ENCODE measurements at places on chromosomes 3 and 15. TPM values are rescaled to one million over a fixed set of nuclear protein-coding genes. Genes with fewer than 3 reads are reported as not detected.

ST8SIA2 gene
- total RNA-seq = not detected

ZXDC gene
- total RNA-seq = 33.2 TPM

CPLX3 gene
- not detected for total RNA-seq

NR2E3 gene
- total RNA-seq = 0.57 TPM

CILP gene
- total RNA-seq = not detected

NKIRAS1 gene
- 9.4 TPM for total RNA-seq

MAGEL2 gene
- under 0.01 TPM for total RNA-seq

COL7A1 gene
- total RNA-seq = 23.6 TPM

MST1R gene
- total RNA-seq = 0.43 TPM

SLC28A1 gene
- total RNA-seq = not detected

TRIM71 gene
- total RNA-seq = not detected

GHRL gene
- total RNA-seq = not detected

SLC12A8 gene
- total RNA-seq = 11.2 TPM

MKRN3 gene
- total RNA-seq = 3.9 TPM

FBXO40 gene
- total RNA-seq = not detected

IL17RD gene
- 0.44 TPM for total RNA-seq

PLA2G4E gene
- not detected for total RNA-seq

NANOGP8 gene
- not detected for total RNA-seq

GCNT3 gene
- total RNA-seq = not detected

MEGF11 gene
- total RNA-seq = not detected

LRRN1 gene
- not detected for total RNA-seq

TMEM207 gene
- not detected for total RNA-seq

BOC gene
- 4.9 TPM for total RNA-seq

CACNA1D gene
- under 0.01 TPM for total RNA-seq

DNAH1 gene
- 7.7 TPM for total RNA-seq

TMPRSS7 gene
- total RNA-seq = not detected

BFSP2 gene
- total RNA-seq = not detected

TRIM42 gene
- not detected for total RNA-seq

TF gene
- total RNA-seq = 0.44 TPM

MANF gene
- total RNA-seq = 91.8 TPM

PDZRN3 gene
- 15.3 TPM for total RNA-seq

GOLGA6L7 gene
- total RNA-seq = not detected

CLDN16 gene
- total RNA-seq = 0.22 TPM

ZMYND10 gene
- total RNA-seq = 0.22 TPM

VEPH1 gene
- 131 TPM for total RNA-seq

TNNC1 gene
- not detected for total RNA-seq

SPATA12 gene
- not detected for total RNA-seq

FMN1 gene
- total RNA-seq = 3.0 TPM

ZPLD1 gene
- 0.14 TPM for total RNA-seq

SCN5A gene
- total RNA-seq = 1.1 TPM

CFAP100 gene
- not detected for total RNA-seq

SRGAP3 gene
- 0.43 TPM for total RNA-seq

P2RY14 gene
- 0.14 TPM for total RNA-seq

FSIP1 gene
- 0.88 TPM for total RNA-seq

CCR8 gene
- total RNA-seq = not detected

ZIC4 gene
- not detected for total RNA-seq

Data from placental pericyte (primary cell).